ENCODE measurements at places on chromosomes 7 and 10. TPM values are rescaled to one million over a fixed set of nuclear protein-coding genes. Genes with fewer than 3 reads are reported as not detected.

DNA sequence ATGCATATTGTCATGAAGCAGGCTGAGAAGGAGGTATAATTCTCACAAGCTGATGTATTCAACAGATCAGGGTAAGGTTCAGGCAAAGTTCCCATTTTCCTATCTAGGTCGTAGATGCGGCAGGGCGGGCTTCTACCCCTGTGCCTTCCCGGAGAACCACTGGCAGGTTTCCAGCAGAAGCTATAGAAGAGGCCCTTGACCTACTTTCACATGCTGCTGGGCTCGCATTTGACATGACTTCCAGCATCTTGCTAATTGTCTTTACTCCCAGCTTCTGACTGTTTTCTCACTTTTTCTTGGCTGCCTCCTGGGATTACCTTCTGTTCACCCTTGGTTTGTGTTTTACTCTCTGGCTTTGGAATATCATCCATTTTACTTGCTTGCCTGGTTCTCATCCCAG lies 32.6 kb upstream of the ORC5 start:
- no peaks in the 10 kb centered on the region for H3K4me1 ChIP-seq
- no peaks in the 10 kb centered on the region for H3K27me3 ChIP-seq
- H3K36me3 ChIP-seq = no peaks in the 10 kb centered on the region
- H3K4me3 ChIP-seq = no peak overlapping the region
- no peak for DNase-seq
- no peak overlapping the region for H3K27ac ChIP-seq

DNA sequence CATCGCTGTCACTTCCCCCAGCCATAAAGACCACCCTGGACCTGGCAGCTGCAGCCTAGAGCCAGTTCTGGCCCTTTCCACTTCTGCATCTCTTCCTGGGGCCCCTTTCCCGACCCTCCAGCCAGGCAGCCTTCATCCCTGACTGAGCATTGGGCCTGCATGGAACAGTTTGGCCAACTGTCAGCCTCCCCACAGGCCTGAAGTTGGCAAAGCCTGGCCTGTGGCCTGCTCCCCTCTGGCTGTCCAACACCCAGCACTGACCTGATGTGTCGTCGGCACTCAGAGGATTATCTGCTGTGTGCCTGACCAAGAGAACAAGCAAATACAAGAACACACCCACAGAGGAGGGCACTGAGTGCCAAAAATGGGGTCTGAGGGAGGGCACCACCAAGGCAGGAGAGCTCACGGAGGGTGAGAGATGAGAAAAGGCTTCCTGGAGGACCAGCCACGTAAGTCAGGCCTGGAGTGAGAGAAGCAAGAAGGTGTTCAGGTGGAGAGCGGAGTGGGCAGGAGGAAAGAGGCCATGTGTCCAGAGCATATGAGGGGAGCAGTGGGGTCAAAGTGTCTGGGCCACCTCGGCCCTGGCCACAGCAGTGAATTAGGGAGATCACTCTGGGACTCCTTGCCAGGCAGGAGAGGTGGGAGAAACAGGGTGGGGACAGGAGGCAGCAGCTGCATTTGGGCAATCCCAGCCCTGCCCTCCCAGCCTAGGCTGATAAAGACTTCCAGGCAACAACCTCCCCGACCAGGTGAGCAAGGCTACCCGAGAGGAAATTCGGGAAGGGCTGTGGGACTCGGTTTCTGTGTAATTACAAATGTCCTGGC lies 4.5 kb downstream of the GPRIN2 start:
- H3K27ac ChIP-seq = no peak overlapping the region
- H3K4me1 ChIP-seq = peaks cover 9% of the 10 kb centered on the region

- no peaks in the 10 kb centered on the region for H3K36me3 ChIP-seq
- H3K27ac ChIP-seq = no peak overlapping the region
- no peak for DNase-seq
- no peaks in the 10 kb centered on the region for H3K27me3 ChIP-seq
- H3K4me1 ChIP-seq = no peaks in the 10 kb centered on the region
- H3K4me3 ChIP-seq = no peak overlapping the region
Observed at GRCh38 chr10:78672918-78673317, 395.8 kb upstream of the ZMIZ1 start.

DNA sequence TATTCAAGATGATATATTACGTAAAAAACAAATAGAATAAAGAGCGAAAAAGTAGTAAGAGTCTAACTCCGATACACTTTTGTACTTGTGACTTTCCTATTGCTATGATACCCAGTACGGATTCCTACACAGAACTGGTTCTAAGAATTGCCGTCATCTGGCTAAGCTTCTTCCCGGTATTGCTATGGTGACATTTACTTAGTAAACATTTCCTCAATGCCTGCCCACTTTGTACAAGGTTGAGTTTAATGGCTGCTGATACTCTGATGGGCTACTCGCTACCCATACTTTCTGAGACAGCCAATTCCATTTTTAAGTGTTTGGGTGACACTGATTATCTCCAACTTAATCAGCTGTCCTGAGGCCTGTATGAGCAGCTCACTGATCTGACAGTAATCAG lies 55.6 kb downstream of the OSBPL3 start:
- H3K27ac ChIP-seq = no peak overlapping the region
- DNase-seq = no peak
- no peaks in the 10 kb centered on the region for H3K4me1 ChIP-seq
- no peak overlapping the region for H3K4me3 ChIP-seq

GRCh38 chr7:2405601-2406345 lies 2.4 kb downstream of the CHST12 start:
- DNase-seq = peak; percentile 73
- H3K27ac ChIP-seq = peak overlapping the region; percentile 49
- peak overlapping the region; percentile 27 for H3K4me3 ChIP-seq
- no peaks in the 10 kb centered on the region for H3K36me3 ChIP-seq

- peaks cover 38% of the 10 kb centered on the region for H3K27me3 ChIP-seq
- H3K36me3 ChIP-seq = peaks cover 14% of the 10 kb centered on the region
- H3K4me3 ChIP-seq = peak overlapping the region; percentile 56
- H3K4me1 ChIP-seq = peaks cover 44% of the 10 kb centered on the region
- H3K27ac ChIP-seq = peak overlapping the region; percentile 19
Observed at GRCh38 chr10:22333167-22333974, 11.9 kb upstream of the SPAG6 start.

GRCh38 chr10:70537398-70538194 lies 59.0 kb downstream of the PALD1 start:
- no peaks in the 10 kb centered on the region for H3K4me1 ChIP-seq
- DNase-seq = no peak
- no peaks in the 10 kb centered on the region for H3K36me3 ChIP-seq
- no peak overlapping the region for H3K4me3 ChIP-seq
- no peaks in the 10 kb centered on the region for H3K27me3 ChIP-seq

DNA sequence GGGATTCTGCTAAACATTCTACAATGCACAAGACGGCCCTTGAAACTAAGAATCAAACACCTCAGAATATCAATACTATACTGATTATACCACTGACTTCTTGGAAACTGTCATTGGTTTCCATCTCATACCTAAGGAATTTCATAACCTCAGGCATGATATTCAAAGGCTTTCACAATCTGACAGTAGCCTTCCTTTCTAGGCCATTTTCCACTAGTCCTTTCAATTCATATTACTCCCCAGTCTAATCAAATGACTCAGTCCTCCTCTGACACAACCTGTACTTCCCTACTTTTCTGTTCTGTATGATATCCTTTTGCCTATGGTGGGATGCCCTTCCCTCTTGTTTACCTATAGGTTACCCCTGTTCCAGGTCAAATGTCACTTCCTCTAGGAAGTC lies 48.3 kb downstream of the CSTF2T start:
- H3K4me1 ChIP-seq = no peaks in the 10 kb centered on the region
- H3K4me3 ChIP-seq = no peak overlapping the region
- no peaks in the 10 kb centered on the region for H3K36me3 ChIP-seq
- H3K27ac ChIP-seq = no peak overlapping the region
- H3K27me3 ChIP-seq = no peaks in the 10 kb centered on the region
- DNase-seq = no peak

- H3K27me3 ChIP-seq = peaks cover 10% of the 10 kb centered on the region
- no peak overlapping the region for H3K4me3 ChIP-seq
- no peaks in the 10 kb centered on the region for H3K36me3 ChIP-seq
- no peak for DNase-seq
Observed at GRCh38 chr7:3928727-3929515, 627.9 kb downstream of the SDK1 start.

DNA sequence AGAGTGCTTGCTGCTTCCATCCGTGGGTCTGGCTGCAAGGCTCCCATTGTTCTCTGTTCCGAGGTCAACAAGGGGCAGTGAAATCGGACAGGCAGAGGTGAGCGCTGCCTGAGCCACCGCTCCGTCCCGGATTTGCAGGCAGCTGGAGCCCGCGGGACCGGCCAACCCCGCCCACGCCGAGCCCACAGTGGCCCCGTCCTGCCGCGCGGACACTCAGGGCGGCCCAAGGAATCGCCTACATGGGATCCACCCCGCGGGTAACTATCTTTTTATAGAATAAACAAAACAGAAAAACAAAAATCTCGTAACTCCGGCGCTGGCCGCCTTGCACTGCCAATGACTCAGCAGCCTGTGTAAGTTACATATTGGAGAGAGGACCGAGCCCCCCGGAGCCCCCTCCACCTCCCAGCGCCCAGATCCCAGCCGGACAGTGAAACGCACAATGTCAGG lies 1.9 kb downstream of the BNIP3 start:
- H3K27ac ChIP-seq = no peak overlapping the region
- H3K4me1 ChIP-seq = peaks cover 17% of the 10 kb centered on the region
- DNase-seq = no peak
- H3K4me3 ChIP-seq = no peak overlapping the region
- H3K36me3 ChIP-seq = no peaks in the 10 kb centered on the region

GRCh38 chr7:14960721-14961120 lies 58.2 kb upstream of the DGKB start:
- H3K27ac ChIP-seq = no peak overlapping the region
- H3K36me3 ChIP-seq = no peaks in the 10 kb centered on the region
- H3K27me3 ChIP-seq = no peaks in the 10 kb centered on the region

The EBLN1 gene
- not detected for polyA plus RNA-seq

The CFAP70 gene
- 1.6 TPM for polyA plus RNA-seq
